ENCODE measurements at places on chromosomes 16 and 17.

DNA sequence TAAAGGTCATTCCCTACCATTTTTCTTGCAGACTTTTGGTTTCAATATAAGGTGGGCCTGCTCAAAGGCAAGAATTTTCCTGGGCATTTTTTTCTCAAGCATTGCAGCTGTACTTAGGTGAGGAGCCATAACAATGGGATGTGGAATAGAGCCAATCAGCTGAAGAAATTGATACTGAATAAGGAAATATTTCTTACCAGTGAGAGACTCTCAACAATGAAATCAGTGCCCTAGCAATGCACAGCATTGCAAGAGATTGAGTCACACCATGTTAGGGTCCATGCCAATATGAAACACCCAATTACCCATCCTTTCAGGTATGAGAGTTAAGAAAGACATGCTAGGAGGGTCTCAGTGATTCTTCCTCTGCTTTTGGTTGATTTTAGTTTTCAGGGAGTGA is 237.6 kb downstream of the SOX9 start:
- no peak for DNase-seq

GRCh38 chr17:18119166-18119745 is 10.7 kb downstream of the MYO15A start:
- DNase-seq, result no peak

- DNase-seq, result no peak
These were observed 16.0 kb upstream of the KDM6B start for GRCh38 chr17:7818026-7818425.

GRCh38 chr16:58582971-58583765 is 46.5 kb downstream of the CNOT1 start:
- no peak for DNase-seq

DNA sequence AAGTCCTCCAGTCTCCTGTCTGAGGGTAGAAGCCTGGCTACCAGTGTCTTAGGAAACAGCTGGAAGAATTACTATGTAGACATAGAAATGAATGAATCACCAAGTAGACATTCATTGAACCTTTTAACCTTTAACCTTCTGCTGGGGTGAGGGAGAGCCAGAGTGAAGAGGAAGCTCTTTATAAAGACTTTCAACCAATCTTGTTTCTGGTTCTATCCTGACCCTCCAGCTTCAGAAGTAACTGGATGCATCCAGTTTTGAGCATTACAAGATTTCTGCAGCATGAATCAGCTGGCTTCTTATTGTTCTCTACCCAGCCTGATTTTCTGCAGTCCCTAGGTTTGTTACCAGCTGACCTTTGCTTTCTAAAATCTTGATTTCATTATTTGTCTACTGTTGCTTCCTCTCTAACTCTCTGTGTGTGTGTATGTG is 8.5 kb downstream of the TEKT1 start:
- DNase-seq, result no peak

DNA sequence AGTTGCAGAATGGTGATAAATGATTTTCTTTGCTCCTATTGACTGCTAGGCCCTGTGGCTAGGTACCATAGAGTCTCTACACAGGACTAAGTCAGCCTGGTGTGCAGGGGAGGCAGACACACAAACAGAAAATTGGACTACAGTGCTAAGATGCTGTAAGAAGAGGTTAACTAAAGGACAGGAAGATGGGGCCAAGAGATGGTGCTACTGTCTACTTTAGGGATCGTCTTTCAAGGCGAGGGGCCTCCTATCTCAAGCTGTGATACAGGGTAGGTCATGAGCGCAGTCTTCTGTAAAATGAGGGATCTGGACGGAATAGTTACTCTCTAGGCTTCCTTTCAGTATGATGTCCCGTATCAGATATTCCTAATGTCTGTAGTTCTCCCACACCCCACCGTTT is 817 bp downstream of the NME1 start:
- DNase-seq, result no peak

DNA sequence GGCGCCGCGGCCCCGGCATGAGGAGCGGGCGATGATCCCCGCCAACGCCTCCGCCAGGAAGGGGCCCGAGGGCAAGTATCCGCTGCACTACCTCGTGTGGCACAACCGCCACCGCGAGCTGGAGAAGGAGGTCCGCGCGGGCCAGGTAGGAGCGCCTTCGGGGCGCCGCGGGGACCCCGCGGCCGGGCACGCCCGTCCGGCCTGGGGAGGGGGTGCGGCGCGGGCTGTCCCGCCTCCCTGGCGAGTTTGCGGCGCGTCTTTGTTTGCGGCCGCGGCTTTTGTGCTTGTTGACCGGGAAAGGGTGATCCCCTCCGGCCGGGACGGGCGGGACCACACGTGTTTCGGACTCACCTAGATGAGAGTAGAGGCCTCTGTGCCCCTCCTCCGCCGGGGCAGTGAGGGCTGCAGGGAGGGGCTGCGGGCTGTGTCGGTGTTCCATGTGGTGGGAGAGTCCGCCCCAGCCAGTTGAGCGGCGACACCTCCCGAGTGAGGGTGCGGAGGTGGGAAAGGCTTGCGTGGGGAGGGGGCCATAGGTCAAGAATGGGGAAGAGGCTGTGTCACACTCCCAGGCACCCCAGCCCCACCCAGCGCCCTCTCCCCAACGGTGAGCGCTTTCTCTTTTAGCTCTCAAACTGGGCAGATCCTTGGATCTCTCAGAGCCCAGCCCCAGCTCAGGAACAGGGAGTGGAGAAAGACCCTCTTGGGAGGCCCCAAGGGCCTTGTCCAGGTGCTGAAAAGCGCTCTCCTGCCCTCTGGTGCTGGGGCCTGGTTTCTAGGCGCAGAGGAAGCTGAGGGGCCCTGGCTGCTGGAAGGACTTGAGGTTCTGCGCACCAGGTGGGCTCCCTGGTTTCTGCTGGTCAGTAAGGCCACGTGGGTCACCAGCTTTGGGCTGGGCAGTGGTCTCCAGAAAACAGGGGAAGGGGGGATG is 923 bp downstream of the ANKRD13B start:
- no peak for DNase-seq

DNA sequence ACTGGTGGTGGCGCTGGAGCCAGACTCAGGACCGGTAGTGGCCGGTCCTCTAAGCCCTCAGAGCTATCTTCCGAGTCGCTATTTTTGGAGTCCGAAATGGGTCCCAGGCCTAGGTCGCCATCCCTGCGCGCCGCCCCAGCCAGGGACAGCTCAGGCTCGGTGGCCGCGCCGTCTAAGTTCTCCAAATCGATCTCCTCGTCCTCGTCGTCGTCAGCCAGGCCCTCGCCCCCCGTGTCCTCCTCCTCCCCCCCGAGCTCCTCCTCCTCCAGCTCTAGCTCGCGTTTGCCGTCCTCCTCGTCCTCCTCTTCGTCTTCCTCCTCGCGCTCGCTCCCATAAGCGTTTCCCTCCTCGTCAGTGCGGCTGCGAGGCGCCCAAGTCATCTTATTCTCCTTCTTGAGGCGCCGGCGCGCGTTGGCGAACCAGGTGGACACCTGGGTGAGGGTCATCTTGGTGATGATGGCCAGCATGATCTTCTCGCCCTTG is 1.6 kb downstream of the IRX3 start:
- no peak for DNase-seq

- DNase-seq, result no peak
These were observed 171.1 kb downstream of the SNX29 start for GRCh38 chr16:12147681-12148080.

- no peak for DNase-seq
These were observed 3.0 kb downstream of the ARHGDIA start for GRCh38 chr17:81867991-81868673.

DNA sequence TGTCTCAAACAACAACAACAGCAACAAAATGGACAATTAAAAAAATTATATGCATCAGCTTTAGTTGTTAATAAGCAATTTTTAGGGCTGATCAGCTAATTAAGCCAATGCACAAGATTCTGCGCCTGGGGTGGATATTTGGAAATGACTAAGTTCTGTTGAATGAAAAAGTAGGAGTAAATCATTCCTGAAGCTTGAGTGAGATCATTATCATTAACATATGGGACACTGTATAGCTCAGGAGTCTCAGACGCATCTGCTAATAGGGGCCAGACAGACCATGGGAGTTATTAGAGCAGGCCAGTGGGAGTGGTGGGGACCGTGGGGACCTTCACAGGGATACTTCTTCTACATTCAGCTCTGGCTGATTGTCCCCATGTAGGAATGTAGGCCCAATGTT is 22.8 kb downstream of the IRX5 start:
- no peak for DNase-seq

DNA sequence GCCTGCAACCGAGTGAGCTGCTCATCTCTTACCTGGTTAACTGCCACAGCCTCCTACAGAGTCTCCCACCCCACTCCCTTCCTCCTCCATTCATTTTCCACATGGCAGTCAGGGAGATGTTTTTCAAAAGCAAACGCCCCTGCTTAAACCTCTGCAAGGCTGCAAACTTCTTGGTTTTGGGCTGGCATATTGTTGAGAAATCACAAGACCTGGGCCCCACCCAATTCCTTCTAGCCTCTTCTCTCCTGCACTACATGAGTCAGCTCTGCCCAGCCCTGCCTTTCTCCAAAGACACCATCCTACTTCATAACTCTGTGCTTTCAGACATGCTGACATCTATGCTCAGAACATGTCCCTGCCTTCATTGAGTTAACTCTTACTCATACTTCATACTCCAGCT is 136.1 kb downstream of the SPACA3 start:
- no peak for DNase-seq

DNA sequence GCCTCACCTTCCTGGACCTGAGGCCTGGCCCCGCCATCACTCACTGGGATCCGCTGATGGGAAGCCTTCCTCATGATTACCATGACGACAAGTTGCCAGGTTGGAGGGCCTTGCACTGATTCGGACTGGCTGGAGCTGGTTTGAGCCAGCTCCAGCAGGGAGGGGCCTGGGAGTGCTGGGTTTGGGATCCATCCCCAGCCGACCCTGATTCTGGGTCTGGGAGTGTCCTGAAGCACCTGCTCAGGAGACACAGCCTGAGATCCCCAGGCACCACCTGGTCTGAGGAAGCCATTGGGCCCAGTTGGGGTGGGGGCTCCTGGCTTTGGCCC is 5.9 kb upstream of the BAIAP3 start:
- no peak for DNase-seq

GRCh38 chr16:17392857-17393692 is 77.7 kb downstream of the XYLT1 start:
- no peak for DNase-seq

DNA sequence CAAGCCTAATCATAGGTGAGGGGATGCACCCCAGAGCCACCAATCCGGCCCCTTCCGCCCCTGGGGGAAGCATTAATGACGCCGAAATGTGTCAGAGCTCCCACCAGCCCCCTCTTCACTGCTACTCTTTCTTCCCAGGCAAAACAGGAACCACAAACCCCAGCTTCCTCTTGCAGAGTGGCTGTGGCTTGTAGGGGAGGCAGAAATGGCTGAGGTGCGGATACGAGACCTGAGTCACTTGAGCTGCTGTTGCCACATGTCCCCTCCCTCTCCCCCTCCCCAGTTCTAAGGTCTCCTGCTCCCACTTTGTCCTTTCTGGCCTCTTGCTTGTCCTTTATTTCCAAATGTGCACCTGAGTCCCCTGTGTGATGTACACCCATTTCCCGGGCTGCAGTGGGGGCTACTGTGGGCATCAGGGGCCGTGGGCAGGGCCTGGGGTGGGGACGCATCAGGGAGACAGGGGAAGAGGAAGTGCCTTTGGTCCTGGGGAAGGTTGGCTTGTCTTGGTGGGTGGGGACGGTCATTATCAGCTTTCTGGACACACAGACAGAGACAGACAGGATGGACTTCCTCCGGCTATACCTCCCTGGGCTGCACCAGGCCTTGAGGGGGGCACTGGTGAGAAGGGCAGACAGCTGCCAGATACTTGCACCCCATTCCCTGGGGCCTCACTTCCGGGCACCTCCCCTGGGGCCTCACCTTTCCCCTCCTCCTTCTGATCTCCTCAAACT is at the start of gene APOBR:
APOBR (plus strand) TSS at position 523 of the 731 bp plus-strand sequence; CDS start at position 562, 39 bp downstream.
- DNase-seq, result no peak

- no peak for DNase-seq
These were observed 286.7 kb downstream of the SEC14L1 start for GRCh38 chr17:77427391-77427991.

- no peak for DNase-seq
These were observed 1.1 kb downstream of the TK2 start for GRCh38 chr16:66548868-66549267.

DNA sequence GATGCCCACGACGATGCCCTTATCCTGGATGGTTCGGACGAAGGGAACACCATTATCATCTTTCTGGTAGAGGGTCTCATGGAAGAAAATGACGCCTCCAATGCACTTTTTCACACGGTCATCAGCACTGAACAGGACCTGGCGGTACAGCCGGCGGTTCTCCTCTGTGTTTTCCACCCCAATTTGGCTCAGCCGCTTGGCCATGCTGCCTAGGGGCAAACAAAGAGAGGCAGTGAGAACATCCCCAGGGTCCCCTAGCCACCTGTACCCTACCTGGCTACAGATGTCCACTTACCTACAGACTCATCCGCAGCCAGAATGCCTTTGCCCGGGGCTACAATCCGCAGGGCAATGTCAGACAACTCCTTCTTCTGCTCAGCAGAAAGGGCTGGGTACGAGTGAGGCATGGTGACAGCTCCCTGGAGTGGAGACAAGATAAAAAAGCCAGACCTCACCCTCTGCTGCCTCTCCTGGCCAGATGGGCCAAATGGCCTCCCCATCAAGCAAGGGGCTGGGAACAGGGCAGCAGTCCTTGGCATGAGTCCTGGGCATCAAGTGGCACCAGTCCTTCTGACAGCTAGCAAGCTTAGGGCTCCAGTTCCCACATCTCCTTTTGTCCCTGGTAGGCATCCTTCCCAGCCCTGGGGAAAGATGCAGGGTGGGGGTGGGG is 1.4 kb downstream of the ALDOC start:
- DNase-seq, result no peak

DNA sequence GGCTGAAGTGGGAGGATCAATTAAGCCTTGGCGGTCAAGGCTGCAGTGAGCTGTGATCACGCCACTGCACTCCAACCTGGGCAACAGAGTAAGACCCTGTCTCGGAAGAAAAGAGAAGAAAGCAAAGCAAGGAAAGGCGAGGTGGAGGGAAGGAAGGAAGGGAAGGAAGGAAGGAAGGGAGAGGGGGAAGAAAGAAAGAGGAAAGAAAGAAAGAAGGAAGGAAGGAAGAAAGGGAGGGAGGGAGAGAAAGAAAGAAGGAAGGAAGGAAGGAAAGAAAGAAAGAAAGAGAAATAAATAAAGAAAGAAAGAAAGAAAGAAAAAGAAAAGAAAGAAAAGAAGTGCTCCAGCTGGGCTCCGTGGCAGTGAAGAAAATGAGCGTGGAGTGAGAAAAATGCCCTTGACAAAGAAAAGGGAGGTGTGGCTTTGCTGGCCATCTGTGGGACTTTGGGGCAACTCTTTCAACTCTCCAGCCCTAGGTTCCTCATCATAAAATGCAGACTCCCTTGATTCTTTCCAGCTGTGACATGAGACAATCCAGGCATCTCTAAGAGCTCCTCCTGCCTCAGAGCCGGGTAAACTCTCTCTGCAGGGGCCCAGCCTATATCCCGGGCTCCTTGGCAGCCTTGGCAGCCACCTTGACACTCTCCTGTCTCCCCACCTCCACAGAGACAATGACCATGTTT is 2.4 kb downstream of the GSDMA start:
- no peak for DNase-seq

- DNase-seq, result no peak
These were observed 206.1 kb downstream of the HAPSTR1 start for GRCh38 chr16:9297437-9298113.

GRCh38 chr16:68529608-68529930 is 9.5 kb upstream of the ZFP90 start:
- DNase-seq, result no peak

- DNase-seq, result no peak
These were observed 20.4 kb downstream of the CDH5 start for GRCh38 chr16:66386629-66387622.

All from cortex of kidney (tissue), 1 donor.